ENCODE measurements at places on chromosomes 4 and X.

GRCh38 chr4:47667552-47667951 lies 170.3 kb downstream of the CORIN start:
- no peak for DNase-seq

- no peak for DNase-seq
These were observed 126.0 kb downstream of the F11 start for GRCh38 chr4:186392017-186392416.

GRCh38 chrX:103099691-103100090 lies 6.7 kb upstream of the NXF3 start:
- DNase-seq = no peak

GRCh38 chr4:150323406-150324325 lies 245.4 kb downstream of the DCLK2 start:
- no peak for DNase-seq

DNA sequence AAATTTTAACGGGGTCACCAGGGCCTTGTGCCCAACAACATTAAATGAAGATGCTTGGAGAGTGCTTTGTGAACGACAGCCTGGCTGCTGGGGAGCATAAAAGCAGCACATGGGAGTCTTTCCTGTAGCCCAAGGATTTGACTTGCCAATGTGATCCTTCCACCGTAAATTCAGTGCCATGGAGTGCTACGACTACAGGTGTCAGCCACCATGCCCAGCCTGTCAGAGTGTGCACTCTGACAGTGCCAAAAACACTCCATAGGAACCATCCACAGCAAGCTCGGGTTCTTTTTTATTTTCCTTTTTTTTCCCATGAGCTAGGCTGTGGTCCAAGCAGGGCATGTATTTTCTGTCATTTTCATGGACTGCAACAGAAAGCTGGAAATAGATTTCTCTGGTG lies 156.9 kb downstream of the NLGN4X start:
- no peak for DNase-seq

DNA sequence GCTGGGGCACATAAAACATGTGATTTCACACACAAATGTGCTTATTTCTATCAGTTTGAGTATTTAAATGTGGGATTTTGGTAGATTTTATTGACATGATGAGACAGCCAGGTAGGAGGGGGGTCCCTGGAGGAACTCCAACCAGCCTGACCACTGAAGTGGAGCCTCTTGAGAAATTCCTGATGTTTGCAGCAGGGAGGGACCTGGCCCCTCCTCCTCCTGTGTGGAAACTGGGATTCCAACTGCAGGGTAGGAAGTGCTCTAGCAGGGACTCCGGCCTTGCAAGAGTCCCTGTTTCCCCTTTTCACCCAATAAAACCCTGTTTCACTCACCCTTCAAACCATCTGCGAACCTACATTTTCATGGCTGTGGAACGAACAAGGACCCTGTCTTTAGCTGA lies 2224.0 kb upstream of the AGA start:
- DNase-seq = no peak

DNA sequence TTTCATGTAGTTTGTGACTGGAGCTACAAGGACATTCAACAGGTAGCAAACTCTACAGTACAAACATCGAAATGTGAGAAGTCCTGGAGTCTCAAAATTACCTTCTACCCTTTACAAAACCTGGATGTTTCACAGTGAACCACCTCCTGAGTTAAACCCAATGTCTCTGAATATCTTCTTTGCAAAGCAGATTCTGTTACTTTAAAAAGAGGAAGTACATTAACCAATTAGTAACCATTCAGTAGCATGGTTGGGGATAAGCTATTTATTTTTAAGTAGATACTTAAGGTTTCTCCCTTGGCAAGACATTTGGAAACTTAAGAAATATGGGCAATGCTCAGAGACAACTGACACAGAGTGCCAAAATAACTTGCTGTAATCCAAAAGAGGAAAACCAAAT lies 371.9 kb upstream of the NWD2 start:
- DNase-seq = no peak

DNA sequence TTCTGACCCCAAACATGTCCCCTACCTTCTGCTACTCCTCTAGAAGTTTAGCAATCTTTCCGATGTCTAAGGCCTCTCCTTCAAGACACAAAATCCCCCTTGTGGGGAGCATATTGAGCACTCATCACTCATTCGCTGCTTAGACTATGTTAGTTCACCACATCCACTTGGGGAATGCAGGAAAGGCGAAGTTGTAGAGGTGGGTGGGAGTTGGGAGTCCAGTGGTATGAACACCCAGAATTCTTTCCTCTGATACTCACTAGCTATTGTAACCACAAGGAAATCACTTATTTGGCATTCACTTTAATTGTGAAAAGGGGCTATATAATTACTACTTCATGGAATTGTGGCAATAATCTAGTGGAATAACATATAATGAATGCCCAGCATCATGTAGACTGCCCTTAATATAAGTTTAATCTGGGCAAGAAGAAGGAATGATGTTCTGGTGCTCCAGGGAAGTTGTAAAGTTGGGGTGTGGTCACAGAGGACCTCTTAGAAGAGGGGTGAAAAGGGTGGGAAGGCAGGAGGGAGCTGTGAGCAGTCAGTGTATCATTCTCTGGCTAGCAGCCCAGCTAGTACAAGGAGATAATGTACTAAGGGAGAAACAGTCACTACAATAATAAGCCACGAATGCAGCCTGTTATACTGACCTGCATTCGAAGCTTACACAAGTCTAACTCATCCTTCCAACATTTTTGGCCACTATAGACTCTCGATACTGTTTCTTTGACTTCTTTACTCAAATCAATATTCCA lies 468.2 kb upstream of the DIPK2B start:
- DNase-seq = no peak

DNA sequence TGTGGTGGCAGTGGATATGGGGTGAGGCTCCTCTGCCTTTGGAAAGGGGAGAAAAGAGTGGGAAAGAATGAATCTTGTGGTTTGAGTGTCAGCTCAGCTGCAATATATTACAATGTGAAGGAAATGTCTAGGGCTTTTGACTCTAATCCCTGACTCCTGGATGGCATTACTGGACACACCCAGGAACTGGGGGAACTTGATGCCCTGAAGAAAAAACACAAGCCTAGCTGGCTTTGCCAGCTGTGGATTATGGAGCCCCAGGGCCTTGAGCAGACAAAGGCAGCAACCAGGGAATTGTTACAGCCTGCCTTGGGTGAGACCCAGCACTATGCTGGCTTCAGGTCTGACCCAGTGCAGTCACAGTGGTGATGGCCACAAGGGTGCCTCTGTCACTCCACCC lies 57.1 kb upstream of the CYSLTR1 start:
- no peak for DNase-seq

DNA sequence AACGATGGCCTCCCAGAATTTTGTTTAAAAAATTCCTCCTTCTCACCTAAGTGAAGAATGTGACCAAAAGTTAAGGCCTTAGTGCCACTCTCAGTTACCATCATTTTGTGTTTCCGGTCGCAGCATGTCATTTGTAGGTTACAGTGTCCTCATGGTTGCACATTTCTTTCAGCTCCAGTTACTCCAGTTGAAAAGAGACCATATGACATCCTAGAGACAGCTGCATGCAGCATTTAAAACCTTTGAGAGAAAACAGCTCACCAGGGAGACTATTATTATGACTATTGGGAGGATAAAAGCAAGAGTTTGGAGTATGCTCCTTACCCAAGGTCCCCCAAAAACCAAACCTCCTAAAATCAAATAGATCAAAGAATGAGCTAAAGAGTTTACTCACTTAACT lies 45.8 kb downstream of the MGARP start:
- no peak for DNase-seq
